ENCODE measurements at places on chromosomes 2 and 18.

- DNase-seq: peak; percentile 22
These were observed 51.0 kb downstream of the LAMA3 start for GRCh38 chr18:23740105-23740830.

DNA sequence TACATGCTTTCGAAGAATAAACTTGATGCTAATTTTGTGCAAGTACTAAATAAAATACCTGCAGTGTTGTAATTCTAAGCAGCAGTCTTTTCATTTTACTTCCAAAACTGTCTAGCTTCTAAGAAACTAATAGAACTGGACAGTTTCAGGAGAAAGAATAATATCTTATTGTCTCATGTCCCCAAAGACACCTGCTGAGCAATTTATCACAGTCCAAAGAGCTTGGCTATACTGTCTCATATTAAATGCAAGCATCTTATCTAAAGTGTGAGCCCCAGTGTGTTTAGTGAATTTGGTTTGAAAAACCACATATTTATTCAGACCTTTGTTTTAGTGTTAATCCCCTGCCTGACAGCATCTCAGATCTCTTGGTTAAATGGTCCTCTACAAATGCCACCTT, 374.3 kb downstream of the TMX3 start:
- DNase-seq: no peak

GRCh38 chr2:60484133-60484645, 69.3 kb downstream of the BCL11A start:
- peak; percentile 81 for DNase-seq

DNA sequence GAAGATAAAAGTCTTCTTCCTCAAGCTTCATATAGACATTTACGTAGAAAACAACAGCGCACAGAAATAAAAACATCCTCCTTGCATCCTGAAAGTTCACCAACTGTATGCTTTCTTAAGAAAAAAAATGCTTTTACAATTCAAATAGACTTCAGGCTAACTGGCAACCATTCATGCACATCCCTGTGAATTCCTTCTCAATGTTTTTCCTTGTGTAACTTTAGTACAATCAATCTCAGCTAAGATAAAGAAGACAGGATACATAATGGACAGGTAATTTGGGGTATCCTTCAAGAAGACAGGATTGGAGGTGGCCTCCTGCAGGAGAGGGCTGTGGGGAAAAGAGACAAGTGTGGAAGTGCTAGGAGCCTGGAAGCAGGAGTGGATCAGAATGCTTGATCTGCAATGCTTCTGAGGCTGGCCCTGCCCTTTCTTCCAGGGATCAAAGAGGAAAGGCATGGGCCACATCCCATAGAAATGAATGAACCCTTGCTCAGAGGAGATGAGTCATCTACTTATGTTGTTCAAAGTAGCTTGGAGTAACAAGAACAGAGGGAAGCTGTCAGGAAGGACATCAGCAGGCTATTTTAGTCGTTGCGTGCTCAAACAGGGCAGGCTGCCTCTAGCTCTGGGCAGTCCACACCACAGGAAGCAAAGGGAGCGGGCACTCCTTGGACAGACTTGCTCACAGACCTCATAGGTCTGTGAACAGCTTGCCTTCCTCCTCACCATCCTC, 126.6 kb downstream of the TMEM131 start:
- DNase-seq: peak; percentile 74

GRCh38 chr2:231399853-231400680, 4.6 kb downstream of the B3GNT7 start:
- peak; percentile 65 for DNase-seq

DNA sequence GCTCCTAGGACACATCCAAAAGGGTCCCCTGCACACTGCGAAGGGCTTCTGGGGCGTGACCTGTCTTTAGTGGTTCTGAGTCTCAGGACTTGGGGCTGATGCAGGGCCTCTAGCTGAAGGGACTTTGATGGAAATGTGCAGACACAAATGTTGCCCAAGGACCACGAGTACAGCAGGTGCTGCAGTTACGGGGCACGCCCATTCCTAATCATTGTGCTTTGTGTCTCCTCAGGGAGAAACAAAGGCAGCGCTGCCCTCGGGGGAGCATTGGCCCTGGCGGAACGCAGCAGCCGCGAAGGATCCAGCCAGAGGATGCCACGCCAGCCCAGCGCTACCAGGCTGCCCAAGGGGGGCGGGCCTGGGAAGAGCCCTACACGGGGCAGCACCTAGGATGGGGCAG, 8.0 kb downstream of the TUBA3E start:
- DNase-seq: no peak

DNA sequence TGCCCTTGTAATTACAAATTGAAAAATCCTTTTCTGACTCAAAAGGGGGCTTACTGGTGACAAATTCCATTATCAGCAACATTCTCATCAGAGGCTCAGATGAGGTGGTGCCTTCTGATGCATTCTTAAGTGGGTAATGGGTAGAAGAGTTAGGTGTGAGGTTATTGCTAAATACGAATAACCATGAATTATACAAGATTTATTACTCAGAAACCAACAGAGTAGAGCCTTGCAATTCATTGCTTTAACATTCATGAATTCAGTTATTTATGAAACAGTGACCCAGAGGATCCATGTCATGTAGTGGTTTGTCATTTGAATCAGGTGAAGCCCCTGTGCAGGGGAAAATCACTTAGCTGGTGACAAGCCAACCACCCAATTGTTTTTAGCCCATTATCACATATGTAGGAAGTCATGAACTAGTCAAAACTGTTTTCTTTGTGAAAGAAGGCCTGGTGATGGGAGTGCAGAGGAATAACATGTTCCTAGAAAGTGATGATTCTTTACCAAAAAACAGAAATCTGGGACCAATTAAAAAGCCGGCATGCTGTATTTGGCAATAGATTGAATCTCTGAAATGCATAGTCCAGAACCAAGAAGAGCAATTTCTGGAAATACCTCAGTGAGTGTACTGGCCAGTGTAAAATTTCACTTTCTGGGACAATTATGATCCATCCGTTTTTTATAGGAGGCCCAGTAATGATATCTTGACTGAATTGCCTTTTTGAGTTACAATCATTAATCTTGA, 70.2 kb downstream of the CRIM1 start:
- no peak for DNase-seq

DNA sequence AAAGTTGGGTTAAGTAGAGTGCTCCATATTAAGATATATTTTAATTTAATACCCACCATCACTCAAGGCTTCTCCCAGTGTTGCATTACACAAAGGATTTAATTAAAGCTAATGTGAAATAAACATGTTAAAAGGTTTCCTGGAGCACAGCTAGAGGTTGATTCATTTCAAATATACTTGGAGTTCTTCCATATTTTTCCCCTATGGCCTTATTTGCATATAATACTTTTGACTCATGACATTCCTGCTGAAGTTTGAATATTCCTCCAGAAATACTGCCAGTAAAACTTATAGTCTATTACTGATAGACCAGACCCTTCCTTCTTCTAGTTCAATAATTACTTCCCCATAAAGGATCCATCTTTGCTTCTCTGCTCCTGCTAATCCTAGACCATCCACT, 227.5 kb downstream of the GULP1 start:
- no peak for DNase-seq

GRCh38 chr18:58307441-58307840, 263.4 kb downstream of the NEDD4L start:
- no peak for DNase-seq

DNA sequence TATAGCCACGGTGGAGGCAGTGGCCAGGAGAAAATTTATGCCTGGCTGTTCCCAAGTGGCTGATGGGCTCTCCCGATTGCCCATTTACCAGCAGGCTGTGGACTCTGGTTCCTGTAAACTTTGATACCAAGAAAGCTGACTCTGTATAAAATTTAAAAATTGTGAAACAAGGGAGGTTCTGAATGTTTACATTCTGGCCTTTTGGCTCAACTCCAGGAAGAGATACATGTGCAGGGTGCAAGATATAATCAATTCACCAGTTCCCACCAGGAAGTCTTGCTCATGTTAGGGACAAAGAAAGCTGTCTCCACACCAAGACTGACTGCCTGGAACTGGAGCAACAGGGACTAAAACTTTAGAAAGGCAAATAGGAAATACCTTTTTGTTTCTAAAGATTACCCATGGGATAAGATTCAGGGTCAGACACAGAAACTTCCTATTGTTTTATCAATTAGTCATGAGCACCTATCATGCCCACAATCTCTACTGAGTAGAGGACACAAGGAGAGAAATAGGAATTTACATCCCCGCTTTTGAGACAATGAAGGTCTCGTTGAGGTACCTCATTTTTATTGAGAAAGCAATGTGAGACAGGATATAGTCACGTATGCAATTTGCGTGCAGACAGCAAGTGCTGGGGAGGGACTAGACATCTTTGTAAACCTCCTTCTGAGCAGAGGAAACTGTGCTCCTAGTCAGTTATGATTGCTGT, 123.5 kb downstream of the LIPG start:
- no peak for DNase-seq

DNA sequence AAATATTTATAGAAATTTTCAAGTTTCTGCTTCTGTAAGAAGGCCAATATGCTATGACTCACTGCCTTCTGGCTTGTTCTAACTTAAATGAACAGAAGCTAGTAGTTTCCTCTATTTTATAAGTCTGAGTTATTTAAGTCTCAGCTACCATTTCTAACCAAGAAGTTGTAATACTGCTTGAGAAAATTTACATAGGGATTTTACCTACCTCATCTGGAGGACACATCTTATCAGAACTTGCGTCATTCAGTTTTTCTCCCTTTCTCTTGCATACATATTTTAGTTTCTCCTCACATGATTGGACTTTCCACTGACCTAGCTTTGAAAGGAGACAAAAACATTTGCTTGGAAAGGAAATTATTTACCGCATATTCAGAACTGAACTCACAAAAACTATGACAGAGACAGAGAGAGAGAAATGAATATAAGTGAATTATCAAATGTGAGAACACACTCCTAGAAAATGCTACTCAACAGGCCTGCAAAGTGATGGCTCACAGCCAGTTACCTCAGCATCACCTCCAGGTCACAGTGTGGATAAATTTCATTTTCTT, 81.1 kb upstream of the CD302 start:
- DNase-seq: peak; percentile 98

DNA sequence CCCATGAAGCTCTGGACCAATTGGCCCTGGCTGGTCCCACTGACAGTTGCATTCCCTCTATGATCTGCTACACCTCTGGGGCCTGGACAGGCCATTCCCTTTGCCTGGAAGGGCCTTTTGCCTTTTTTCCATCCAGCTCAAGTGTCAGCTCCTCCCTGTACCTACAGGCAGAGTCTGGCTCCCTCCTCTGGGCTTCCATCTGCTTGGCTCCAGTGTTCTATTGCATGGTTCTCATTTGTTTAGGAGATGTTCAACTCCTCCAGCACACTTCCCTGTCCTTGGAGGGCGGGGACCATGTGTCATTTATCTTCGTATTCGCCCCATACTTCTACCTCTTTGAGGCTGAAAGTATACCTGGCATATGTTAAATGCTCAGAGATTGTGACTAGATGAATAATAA, 61.1 kb downstream of the PRKCE start:
- DNase-seq: no peak

- peak; percentile 66 for DNase-seq
These were observed 159.5 kb upstream of the NDUFV2 start for GRCh38 chr18:8942909-8943545.

GRCh38 chr2:241573741-241574140, 15.2 kb downstream of the BOK start:
- DNase-seq: no peak

DNA sequence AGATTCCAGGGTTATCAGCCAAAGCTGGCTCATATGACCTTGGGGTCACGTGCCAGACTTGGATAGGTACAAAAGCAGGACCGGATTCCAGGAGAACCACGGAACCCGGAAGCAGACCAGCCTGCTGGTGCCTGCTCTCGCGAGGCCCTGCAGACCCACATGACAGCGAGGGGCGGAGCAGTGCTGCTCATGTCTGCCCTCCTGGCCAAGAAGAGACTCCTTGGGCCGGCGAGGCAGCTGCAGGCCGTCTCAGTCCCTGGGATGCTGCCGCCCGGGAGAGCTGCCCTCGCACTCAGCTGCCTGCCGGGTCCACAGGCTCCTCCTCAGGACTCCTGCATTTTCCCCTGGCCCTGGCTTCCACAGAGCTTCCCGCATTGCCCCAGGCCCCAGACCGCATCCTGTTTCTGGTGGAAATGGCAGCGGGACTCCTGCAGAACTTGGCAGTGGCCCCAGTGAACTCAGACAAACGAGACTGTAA, 739.5 kb downstream of the SOCS6 start:
- DNase-seq: no peak

- DNase-seq: peak; percentile 38
These were observed 22.0 kb upstream of the STPG4 start for GRCh38 chr2:47177043-47177565.

DNA sequence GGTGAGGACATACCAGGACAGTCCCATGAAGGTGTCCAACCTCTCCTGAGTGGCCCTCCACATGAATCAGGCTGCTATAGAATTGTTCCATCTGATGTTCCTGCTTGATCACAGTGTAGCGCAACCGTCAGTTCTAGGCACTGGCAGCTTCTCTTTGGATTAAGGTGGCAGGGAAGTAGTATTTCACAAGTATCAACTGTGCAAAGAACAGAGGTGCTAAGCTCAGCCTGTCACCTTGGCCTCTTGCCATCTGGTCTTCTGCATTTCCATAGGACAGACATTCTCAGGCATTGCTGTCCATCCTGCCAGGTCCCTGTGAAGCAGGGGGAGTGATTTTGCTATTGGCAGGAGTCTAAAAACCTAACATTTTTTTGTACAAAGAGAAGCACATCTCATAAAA, 182.2 kb upstream of the EPAS1 start:
- DNase-seq: no peak

- DNase-seq: no peak
These were observed 48.0 kb upstream of the NRXN1 start for GRCh38 chr2:51079945-51080344.

DNA sequence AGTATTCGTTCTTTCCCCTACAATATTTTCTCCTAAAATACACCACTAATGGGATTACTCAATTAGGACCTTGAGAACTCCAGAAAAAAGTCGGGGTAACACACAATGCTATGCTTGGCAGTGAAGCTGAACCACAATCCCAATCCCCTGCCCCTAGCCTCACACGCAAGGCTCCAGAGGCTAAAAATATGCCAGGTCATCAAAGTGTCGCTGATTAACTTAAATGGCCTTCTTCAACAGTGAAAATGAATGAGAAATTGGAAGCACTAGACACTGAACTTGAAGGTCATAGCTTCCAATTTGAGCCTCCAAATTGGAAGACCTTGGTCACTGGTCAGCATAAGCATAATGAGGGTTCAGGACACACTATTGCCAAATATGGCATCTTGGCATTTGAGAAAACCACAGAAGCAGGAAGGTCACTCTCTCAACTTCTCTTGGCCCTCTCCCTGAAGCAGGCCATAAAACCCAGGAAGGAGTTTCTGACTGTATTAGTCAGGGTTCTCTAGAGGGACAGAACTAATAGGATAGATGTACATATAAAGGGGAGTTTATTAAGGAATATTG, 86.0 kb upstream of the SATB2 start:
- no peak for DNase-seq

DNA sequence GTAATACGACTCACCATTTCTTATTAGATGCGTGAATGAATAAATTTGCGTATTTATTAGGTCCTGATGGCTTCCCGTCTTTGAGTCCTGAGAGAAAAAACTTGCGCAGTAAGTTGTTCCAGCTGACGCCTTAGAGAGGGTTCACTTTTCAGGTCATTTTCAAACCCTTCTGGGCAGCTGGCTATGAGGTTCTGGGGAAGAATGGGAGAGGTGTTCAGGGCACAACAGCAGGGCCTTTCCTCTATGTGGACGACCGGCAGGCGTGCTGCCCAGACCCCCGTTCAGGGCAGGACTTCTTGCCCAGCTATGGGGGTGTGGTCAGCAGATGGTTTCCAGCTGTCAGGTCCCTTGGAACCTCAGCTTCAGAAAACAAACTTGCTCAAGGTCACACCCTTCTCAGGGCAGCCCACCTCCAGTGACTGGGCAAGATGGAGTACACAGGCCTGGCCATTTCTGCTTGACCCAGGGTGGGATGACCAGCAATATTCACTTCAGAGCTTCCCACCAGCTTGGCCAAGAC, 61.1 kb upstream of the TNP1 start:
- DNase-seq: no peak
